ENCODE measurements at places on chromosomes 6 and 20.

GRCh38 chr6:193773-194310 is 98.4 kb upstream of the DUSP22 start:
- DNase-seq = no peak

- no peak for DNase-seq
These were observed 116.1 kb upstream of the BACH2 start for GRCh38 chr6:90412538-90413369.

DNA sequence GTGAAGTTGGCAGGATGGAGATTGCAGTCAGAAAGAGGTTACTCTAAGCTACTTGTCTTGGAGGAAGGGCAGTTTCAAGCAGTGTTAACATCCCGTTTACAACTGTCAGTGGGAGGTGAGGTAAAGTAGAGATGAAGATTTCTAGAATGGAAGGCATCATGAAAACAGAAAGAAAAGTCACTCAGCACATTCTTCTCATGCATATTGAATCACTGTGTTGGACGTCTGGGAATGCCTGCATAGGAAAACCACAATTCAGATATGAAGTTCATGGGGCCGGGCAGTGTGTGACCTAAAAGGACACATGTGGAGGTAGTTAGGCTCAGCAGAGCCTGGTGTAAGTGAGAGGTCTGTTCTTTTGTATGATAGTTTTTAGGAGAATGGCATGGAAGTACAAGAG is 73.5 kb upstream of the LAMP5 start:
- DNase-seq = no peak

DNA sequence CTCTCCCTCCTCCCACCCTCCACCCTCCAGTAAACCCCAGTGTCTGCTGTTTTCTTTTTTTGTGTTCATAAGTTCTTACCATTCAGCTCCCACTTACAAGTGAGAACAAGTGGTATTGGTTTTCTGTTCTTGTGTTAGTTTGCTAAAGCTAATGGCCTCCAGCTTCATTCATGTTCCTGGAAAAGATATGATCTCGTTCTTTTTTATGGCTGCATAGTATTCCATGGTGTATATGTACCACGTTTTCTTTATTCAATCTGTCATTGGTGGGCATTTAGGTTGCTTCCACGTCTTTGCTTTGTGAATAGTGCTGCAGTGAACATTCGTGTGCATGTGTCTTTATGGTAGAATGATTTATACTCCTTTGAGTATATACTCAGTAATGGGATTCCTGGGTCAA is 42.7 kb upstream of the KCNG1 start:
- no peak for DNase-seq

DNA sequence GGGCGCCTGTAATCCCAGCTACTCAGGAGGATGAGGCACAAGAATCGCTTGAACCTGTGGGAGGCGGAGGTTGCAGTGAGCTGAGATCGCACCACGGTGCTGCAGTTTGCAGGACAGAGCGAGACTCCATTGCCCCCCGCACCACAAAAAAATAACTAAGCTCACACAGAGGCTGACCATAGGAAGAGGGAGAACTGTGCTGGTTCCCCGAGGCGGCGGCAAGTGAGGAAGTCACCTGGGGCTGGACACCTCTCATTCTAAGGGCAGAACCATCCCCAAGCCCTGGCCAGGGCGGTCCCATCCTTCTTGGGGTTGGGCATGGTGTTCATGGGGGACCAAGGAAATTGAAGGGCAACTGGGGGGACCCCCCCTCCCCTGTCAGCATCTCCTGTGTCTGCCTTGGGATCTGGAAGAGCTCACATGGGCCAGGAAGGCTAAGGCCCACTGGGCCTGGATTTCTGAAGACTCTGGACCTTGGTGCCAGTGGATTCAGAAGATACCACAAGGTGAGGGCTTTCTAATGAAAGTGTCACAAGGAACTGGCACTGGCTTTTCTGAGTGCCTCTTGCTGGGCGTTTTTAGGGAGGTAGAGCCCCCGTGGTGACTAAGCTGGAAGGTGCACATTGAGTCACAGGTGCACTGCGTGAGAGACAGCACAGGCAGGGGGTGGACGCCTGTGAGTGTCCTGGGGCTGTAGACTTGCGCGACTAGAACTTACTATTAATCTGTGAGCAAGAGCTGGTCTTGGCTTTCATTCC is 11.5 kb downstream of the IRF4 start:
- DNase-seq = no peak

DNA sequence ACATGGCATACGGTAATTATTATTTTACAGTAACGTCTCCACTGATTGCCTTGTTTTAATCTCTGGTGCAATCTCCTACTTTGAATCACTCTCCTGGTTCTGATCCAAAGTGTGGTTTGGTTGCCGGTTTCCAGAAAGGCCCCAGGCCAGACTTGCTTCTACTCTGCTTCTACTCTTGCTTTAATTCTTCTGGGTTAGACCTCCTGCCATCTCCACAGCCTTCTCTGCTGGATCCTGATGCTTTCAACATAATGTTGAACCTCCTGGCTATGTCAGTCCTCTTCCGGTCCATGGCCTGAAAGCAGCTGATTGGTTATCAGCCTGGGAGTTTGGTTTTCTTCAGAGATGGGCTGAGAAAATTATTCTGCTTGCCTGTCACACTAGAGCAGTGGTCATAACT is 266.5 kb upstream of the RIMS1 start:
- no peak for DNase-seq

GRCh38 chr6:159119791-159120190 is 49.4 kb upstream of the FNDC1 start:
- no peak for DNase-seq

DNA sequence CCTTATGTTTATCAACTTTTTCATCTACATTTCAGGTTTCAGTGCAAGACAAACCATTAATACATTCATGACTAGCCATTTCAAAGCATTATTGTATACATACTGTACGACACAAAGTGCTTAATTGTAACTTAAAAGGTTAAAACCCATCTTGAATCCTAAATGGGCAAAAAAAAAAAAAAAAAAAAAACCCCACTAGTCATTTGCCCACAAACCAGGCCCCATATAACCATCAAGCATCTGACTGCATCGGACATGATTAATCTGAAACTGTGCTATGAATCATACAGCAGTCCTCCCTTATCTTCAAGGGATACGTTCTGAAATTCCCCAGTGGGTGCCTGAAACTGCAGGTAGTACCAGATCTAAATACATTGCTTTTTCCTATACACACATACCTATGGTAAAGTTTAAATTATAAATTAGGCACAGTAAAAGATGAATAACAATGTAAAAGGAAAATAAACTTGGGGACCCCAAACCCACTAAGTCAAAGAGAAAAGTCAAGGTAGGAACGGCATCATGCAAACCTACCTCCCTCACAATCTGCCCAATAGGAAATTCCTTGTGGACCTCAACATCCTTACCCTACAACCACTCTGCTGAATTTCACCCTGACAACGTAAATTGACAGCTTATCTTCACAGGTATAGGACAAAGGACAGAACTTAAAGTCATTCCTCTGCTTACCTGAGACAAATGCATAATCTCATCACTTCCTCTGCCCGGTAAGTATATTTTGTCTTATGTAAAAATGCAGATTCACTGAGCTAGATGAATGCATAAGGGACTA is 14.3 kb downstream of the B4GALT5 start:
- DNase-seq = peak; percentile 39

- DNase-seq = no peak
These were observed 8.5 kb upstream of the SPAG4 start for GRCh38 chr20:35607003-35607735.

DNA sequence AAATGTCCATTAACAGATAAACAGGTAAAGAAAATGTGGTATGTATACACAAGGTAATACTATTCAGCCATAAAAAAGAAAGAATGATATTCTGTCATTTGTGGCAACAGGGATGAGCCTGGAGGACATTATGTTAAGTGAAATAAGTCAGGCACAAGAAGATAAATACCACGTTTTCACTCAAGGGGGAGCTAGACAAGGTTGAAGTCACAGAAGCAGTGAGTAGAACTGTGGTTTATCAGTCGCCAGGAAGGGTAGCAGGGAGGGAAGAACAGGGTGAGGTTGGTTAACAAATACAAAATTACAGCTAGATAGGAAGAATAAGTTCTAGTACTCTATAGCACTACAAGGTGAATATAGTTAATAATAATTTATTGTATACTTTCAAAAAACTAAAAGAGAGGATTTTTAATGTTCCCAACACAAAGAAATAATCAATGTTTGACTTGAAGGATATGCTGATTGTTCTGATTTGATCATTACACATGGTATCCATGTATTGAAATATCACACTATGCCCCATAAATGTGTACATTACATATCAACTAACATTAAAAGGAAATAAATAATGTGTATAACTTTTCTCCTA is 21.1 kb downstream of the RTN4IP1 start:
- DNase-seq = peak; percentile 55

DNA sequence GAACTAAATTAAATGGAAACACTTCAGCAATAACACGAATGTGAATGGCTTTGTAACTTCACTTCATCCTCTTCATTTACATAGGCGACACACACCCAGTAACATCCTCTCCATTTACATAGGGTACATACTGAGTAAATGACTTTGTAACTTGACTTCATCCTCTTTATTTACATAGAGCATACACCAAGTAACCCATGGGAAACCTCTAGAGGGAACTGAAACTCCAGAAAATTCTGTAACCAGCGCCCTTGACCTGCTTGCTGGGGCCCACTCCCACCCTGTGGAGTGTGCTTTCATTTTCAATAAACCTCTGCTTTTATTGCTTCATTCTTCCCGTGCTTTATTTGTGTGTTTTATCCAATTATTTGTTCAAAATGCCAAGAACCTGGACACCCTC is 81.6 kb upstream of the OPRM1 start:
- DNase-seq = no peak

DNA sequence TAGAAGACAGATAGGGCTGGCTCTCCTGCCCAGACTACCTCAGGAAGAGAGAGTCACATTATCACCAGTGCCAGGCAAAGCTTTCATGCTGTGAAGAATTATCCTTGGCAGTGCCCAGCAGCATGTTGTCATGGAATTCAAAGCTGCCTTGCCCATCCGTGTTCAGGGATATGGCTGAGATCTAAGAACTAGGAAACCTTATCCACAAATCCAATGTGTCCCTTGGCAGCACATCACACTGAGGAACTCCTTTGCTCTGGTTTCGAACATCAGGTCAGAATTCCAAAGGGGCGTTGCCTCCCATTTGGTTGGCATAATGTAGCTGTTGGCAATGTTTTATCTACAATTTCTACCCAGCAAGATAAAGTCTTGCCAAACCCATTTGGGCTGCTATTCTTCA is 52.7 kb downstream of the ADGRF1 start:
- no peak for DNase-seq

GRCh38 chr6:125083684-125083990 is 69.9 kb upstream of the TPD52L1 start:
- no peak for DNase-seq

- no peak for DNase-seq
These were observed 8.7 kb downstream of the SASH1 start for GRCh38 chr6:148351309-148351708.

DNA sequence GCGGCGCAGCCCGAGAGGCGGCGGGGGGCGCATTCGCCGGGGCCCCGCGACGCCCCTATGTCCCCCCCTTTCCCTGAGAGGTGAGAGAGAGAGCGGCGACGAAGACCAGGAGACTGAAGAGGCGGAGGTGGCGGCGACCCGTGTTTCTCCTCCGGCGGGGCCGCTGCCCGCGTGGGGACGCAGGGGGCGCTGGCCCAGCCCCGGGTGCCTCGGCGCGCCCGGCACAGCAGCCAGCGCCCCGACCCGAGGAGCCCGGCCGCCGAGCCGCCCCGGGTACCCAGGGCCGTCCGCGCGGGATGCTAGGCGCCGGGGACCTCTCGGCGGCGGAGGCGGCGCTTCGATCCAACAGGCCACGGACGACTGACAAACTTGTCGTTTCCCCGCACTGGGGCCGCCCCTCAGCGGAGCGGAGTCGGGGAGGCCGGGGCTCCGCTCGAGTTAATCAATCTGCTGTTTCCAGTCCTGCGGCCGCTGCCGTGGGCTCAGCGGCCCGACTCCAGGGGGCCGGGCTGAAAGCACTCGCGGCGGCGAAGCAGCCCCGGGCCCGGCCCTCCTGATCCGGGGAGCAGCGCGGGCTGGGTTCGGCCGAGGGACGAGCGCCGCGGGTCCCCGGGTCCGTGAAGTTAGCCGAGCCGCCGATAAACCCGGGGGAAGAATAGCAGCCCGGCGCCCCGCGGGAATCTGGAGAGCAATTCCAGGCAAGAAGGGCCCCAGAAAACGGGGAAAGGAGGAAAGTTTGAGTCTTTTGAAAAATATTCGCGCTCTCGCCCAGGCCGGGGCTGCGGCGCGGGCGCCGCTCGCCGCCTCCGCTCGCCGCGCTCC is 631 bp downstream of the MDGA1 start:
- peak; percentile 64 for DNase-seq

- DNase-seq = no peak
These were observed 79.3 kb downstream of the COL12A1 start for GRCh38 chr6:75126518-75126917.

DNA sequence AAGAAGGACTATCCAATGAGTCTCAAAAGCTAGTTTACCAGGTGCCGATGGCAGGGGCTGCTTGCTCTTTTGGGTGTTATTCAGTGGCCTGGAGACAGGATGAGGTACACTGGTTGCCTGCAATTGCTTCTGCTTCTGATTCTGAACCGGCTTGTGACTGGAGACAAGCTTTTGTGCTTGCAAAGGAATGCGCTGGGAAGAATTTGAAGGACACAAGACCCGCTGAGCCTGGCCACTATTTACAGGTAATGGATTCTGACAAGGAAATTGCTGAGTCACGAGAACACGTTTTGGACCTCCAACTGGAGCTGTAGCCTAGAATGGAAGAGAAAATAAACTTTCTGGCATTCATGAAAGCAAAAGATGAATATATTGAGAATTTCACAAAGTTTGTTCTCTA is 5.8 kb downstream of the AURKA start:
- no peak for DNase-seq

- DNase-seq = no peak
These were observed 29.1 kb upstream of the LGSN start for GRCh38 chr6:63348836-63349235.

DNA sequence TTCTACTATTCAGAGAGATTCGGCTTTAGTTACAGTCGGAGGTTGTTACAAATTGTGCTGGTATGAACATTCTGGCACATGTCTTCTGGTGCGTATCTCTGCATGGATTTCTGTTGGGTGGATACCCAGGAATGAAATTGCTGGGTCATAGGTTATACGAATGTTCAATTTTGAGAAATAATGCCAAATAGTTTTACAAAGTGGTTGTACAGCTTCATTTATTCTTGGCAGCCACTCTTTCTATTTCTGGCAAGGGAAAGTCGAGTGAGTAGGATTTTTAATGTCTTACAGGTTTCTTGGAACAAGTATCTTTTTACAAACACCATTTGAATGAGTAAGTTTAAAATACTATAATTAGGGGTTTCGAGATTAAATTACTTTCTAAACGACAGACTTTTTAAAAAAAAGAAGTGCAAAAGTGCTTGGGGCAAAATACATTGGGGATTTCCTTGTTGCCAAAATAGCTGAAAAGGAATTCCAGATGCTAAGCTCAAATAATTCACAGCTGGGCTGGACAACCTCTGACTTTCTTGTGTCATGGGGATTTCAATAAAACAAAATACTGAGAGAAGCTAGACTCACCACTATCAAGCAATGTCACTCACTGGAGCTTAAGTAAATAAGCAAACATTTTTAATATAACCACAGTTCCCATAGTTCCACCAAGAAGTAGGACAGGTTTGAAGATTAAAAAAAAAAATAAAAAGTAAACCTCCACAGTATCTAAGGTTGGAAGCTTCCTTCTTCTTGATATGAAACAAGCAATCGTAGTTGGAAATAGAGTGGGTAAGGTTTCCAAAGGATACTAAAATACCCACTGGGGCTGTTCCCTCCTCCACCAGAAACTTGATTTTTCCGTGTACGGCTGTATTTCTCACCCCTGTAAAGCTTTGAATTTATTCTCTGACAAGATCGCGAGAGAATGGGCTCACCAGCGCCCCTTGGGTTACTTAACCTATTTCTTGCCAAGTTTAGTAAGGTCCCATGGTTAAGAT is 21.6 kb upstream of the GFOD1 start:
- DNase-seq = no peak
